ENCODE measurements at places on chromosomes 4 and X.

DNA sequence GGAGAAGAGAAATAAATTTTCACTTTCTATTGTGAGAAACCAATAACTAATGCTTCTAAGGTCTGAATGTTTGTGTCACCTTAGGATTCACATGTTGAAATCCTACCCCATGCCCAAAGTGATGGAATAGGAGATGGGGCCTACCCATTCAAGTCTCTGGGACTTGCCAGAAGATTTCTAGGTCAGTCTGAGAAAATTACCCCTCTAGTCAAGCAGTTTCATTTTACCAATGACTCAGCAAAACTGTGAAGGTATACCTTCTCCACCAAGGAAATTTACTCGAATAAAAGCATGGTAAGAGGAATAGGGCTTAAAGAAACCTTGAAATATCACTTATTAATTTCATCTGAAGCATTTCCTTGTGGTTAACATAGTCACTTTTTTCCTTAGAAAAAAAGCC lies 23.5 kb upstream of the PAPSS1 start:
- DNase-seq = no peak

DNA sequence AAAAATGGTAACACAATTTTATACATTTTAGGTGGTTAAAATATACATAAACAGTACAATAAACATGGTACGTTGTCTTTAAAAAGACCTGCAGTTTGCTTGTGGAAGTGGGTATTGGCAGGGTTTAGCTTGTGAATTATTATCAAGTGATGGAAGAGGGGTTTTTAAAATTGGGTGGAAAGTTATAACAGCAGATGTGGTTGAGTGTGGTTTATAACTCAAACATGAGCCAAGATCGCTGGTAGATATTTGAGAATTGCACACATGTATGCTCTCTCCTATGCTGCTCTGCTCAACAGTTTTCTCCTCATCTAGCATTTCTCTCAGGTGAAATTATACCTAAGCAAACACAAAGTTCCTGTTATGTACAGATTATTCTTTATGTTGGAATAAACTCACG lies 14.0 kb downstream of the EPGN start:
- DNase-seq = no peak

- DNase-seq = no peak
Observed at GRCh38 chrX:107561468-107562215, 66.7 kb upstream of the PRPS1 start.

GRCh38 chrX:154733066-154733425 lies 17.8 kb downstream of the GAB3 start:
- no peak for DNase-seq

DNA sequence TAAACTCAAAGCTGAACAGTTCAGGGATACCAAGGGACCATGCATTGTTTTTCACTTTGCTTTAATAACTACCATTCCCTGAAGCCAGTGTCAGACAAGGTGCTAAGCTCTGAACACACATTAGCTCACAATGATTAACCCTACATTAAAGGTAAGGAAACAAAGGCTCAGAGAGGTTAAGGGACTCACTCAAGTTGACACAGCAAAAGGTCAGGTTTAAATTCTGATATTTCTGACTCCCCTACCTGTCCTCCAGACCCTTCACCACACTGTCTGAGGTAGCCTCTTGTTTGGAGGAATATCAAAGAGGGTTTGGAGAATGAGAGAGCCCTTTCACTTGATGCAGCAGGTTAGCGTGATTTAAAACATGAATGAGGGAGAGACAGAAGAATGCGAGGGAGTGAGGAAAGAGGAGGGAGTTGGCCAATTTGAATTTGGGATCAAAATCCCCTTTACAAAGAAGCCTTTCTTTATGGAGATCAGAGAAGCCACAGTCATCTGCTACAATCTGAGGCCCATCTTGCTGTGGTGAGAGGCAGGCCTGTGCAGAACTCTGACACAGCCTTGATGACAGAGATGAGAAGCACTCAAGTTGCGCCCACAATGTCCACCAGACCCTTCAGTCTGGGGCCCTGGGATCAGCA lies 103.5 kb downstream of the FHDC1 start:
- DNase-seq = no peak

- DNase-seq = no peak
Observed at GRCh38 chr4:148078061-148078460, 346.2 kb downstream of the ARHGAP10 start.

DNA sequence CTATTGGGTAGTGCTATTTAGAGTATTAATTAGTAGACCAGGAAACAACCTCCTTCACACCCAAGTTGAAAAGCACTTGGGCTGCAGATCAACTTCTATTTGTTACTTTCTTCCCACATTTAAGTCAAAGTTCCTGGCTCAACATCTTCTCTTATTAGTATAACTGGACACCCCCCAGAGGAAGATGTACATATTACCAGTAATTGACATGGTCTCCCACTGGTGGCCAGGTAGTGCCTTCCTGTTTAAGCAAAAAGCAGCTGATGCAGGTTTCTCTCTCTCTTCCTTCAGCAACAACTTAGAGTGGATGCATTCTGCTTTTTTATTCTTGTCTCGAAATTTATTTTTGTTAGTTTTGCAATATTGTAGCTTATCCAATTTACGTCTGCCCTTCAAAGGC lies 438.1 kb downstream of the GBA3 start:
- no peak for DNase-seq

DNA sequence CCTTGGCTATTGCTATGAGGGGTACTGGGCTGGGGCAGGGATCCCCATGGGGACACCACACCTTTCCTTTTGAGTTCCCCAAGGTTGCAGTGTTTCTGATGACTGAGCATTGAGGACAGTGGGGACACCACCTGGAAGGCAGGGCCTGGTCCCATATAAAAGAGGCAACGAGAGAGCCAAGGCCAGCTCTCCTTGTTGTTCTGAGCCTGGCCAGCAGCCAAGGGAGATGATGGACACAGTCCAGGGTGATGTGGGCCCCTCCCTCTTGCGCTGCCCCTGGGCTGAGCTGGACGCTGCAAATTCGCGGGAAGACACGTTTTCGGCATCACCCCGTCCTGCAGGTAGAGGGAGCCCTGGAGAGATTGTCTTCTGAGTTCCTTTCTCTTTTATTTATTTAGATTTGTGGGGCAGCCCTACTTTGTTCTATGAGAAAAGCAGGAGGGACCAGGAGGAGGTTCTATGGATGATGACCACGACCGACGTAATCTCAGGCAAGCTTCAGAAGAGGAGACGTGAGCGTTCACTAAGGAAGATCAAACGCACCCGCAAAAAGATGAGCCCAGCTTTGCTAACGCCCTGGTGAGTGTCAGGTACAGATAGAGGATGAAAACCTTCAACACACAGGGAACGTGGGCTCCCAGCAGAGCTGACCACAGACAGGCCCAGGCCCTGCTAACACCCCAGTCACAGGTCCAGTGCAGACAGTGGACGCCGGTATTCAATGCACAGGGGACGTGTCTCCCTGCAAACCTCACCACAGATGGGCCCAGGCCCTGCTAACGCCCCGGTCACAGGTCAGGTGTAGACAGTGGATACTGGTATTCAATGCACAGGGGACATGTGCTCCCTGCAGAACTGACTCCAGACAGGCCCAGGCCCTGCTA lies 97.4 kb downstream of the SHOX start:
- DNase-seq = no peak

DNA sequence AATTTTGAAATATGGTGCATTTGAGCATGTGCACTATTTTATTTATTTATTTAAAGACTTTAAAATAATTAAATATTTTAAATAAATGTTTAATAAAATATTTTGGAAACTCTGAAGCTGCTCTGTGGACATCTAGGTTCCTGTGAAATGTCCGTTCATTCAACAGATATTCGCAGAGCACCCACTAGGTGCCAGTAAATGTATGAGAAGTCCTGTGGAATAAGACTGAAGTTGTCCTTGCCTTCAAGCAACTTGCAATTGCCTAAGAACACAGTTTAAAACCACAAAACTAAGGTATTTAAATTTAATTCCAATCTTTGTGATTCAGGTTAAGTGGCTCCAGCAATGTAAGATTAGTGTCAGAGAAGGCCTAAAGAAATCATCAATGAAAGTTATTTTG lies 306.7 kb downstream of the GBA3 start:
- no peak for DNase-seq

DNA sequence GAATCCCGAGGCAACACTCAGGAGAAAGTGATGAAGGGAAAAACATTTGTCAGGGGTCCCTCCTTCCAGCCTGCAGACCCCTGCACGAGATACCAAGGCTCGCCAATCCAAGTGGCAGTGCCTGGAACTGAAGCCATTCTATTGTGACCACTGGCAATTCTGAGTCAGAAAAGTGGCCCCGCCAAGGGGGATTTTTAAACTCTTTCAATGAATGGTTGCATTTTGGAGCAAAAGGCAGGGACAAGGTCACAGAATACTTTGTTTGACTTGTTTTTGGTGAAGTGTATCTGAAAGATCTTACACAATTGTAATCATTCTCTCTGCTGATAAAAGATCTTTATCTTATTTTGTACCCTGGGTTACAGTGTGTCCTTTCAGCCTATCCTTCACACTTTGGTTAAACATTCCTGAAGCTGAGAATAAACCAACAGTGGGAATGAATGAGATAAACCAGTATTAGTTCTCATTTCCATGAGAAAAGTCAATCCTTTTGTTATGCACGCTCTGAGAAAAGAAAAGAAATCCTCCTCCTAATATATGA lies 115.9 kb upstream of the PDLIM3 start:
- DNase-seq = no peak

- DNase-seq = no peak
Observed at GRCh38 chr4:81604683-81605218, 133.0 kb upstream of the RASGEF1B start.

DNA sequence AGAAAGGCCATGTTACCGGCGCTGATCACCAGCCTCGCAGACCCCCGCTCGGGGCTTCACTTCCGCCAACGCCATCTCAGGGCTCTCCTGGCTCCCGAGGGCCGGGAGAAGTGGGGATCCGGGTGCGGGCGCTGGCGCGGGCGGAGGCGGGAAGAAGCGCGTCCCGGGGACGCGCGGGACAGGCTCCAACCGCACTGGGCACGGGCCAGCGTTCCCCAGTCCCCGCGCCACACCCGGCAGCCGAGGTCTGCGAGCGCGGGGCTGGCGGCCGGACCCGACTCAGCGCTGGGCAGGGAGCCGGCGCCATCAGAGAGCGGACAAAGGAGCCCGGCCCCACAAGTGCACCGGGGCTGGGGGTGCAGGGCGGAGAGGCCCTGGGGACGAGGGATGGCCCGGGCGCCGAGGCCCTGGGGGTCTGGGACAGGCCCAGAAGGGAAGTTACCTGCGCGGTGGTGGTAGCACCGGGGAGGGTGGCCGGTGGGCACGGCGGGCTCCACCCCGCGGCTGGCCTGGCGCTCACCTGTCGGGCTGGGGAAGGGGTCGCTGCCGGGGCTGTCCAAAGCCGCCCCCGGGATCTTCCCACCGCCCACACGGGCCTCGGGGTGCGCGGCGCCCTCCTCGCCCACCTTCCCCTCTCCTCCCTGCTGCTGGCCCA lies 449 bp downstream of the CTPS2 start:
- no peak for DNase-seq

- DNase-seq = no peak
Observed at GRCh38 chr4:7747062-7747385, 192.6 kb downstream of the AFAP1 start.

DNA sequence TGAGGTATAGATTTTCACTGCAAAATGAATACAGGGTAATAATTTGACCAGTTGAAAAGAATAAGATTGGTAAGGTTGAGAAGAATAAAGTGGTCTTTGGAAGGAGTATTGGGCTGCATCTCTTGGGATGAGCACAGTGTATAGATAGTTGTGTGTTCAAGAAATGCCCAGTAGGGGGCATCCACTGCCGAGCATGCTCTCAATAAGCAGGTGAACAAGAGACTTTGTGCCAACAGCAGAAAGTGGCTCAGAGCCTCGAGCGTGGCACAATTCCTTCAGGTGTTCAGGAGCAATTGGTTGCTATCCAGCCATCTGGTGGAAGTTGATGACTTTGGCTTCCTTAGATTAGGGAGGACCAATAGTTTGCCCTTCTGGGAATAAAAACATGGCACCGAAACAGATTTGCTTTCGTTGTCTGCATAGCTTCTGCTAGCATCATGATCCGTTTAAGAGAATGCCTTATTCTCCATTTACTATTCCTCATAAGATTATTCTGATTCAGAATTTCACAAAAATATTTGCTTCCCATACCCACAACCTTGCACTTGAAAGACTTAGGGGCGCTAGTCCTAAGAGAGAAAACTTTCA lies 258.1 kb upstream of the NEIL3 start:
- DNase-seq = no peak

DNA sequence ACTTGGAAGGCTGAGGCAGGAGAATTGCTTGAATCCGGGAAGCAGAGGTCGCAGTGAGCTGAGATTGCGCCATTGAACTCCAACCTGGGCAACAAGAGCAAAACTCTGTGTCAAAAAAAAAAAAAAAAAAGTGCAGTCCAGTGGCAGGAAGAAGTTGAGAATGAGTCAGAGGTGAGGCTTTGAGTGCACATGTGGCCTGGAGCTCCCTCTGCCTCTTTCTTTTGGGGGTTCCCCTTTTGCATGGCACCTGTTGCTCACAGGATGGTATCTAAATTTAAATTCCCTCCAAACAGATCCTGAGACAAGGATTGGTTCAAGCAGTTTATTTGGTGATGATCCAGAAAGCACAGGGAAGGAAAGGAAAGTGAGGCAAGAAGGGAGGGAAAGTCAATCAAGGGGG lies 151.4 kb upstream of the STX18 start:
- DNase-seq = no peak

DNA sequence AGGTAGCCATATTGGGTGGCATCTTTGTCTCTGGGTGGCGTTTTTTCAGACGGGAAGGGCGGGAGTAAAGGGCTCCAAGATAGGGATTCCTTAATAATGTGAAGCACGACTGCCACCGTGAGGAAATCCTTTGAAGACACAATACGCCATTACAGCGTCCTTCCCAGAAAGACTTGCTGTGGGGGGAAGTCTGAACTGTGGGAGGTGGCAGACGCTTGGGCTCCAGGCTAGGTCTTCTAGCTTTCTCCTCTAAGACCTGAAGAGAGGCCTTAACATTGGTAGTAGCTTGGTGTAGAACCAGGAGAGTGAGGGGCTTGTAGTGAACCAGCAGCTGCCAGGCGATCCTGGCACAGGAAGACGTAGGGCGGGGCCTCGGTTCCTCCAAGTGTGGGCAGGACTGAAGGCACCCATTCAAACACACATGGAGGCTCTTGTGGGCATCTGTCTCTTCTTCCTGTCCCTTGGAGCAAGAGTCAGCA lies 197.3 kb downstream of the OR13H1 start:
- DNase-seq = peak; percentile 77

DNA sequence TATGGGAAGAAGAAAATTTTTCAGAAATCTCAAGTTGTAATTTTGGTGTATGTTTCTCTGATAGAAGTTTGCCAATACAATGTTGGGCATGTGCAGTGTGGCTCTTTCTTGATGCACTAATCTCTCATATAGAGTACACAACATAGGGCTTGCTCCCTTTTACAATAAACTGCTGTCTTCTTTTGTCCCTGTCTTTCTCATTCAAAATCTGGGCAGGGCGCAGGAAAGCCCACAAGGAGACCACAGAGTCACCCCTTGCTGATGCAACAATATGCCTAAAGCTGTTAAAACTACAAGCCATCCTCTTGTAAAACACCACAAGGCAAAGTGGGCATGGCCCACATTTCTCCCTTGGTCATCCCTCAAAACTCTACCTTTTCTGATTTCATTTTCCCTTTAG lies 63.4 kb upstream of the TBC1D9 start:
- no peak for DNase-seq

- DNase-seq = no peak
Observed at GRCh38 chr4:141311246-141312204, 90.8 kb downstream of the ZNF330 start.

Measured in activated CD8-positive, alpha-beta memory T cell treated with anti-CD3 and anti-CD28 coated beads, Interleukin-2, amount 50 U/mL, for 4 hours (primary cell).